ENCODE measurements at places on chromosomes 7 and 10.

GRCh38 chr7:120456699-120457098 is 183.7 kb downstream of the KCND2 start:
- no peak for DNase-seq

DNA sequence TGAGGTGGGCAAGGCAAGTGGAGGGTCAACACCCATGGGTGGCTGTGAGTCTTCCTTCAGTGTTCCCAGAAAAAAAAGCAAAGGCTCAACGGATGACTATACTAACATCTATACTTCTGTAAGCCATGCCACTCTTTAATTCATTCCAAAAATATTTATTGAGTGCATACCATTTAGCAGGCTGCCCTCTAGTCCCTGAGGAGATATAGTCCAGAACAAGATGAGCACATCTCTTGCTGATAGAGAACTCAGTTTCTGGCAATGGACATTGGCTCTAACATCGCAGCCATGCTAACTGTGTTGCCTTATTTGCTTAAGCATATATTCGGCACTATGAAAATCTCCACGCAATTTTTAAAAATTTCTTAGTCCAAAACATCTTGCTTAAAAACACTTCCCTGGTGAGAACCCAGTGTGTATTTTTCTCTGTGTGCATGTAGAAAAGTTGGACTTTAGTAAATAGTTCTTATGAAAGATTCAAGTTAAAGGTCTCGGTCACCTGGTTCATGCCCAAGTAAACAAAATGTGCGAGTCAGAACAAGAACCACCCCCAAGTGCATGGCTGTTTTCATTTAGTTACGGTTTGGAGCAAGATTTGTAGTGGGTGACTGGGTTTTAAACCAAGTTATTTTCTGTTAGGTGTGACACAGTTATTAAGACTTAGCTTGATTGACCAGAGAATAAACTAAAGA is 69.8 kb downstream of the MET start:
- no peak for DNase-seq

DNA sequence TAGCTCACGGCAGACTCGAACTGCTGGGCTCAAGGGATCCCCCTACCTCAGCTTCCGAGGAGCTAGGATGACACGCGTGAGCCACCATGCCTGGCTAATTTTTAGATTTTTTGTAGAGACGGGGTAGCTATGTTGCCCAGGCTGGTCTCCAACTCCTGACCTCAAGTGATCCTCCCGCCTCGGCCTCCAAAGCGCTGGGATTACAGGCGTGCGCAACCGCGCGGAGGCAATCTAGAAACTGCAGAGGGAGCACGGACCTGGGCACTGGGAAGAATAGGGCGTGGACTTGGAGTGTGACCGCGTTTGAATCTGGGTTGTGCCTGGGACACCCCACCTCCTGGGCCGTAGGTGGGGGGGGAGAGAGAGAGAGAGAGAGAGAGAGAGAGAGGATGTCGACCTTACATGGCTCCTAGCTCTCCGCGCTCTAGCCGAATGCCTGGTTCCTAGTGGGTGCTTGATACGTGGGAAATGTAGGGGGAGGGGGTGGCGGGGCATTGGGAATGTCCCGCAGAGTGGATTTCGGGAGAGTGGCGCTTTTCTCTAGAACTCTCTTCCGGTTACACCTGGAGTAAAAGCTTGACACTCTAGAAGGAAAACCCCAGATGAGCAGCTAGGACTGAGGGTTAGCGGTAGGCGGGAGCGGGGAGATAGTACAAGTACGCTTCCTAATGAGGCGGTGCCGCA is 1.2 kb upstream of the MAP3K8 start:
- DNase-seq: no peak

DNA sequence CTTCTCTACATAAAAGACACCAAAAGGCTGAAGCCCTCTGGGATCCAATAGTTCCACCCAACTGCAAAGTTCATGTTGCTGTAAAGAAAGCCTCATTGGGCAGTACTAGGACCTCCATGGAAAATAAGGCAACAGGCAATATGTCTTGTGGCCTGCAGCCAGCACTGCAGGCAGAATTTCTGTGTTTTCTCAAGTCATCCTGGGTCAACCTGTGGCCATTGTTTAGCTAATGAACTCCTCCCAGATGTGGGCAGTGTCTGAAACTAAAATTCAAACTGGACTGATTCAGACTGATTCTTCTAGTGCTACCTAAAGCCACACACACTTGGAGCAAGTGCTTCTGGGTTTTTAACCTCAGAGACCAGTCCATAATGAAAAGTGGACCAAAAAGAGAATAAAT is 141.5 kb downstream of the PPP1R17 start:
- no peak for DNase-seq

- no peak for DNase-seq
These were observed 87.4 kb downstream of the CCNY start for GRCh38 chr10:35423505-35424306.

Measured in stimulated activated CD4-positive, alpha-beta T cell treated with anti-CD3 and anti-CD28 coated beads, Interleukin-1b, Interleukin-23, amount 100 ng/mL, for 1 hour (primary cell).